ENCODE measurements at places on chromosomes 1 and 21.

GRCh38 chr1:39391691-39392679, 99.5 kb upstream of the BMP8A start:
- no peak for DNase-seq

GRCh38 chr1:244854166-244854565, 10.2 kb downstream of the HNRNPU start:
- no peak for DNase-seq

- peak; percentile 44 for DNase-seq
Observed at GRCh38 chr1:227961651-227962466, 14.1 kb upstream of the WNT9A start.

- no peak for DNase-seq
Observed at GRCh38 chr1:9397997-9398526, 105.4 kb downstream of the SPSB1 start.

- DNase-seq = no peak
Observed at GRCh38 chr1:167196166-167196565, 24.5 kb upstream of the POU2F1 start.

DNA sequence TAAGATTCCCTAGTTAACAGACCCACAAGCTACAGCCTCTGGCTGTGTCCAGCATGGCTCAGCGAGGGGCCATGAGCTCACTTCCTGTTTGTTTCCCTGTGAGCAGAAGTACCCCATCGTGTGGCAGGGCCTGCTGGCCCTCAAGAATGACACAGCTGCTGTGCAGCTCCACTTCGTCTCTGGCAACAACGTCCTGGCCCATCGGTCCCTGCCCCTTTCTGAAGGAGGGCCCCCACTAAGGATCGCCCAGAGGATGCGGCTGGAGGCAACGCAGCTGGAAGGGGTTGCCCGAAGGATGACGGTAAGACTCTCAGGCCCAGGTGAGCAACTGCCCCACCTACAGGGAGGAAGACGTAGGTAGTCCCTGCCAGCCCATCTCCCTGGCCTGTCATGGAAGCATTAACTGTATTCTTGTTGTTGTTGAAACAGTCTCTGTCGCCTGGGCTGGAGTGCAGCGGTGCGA, 38.2 kb downstream of the ZBTB17 start:
- DNase-seq = peak; percentile 67

DNA sequence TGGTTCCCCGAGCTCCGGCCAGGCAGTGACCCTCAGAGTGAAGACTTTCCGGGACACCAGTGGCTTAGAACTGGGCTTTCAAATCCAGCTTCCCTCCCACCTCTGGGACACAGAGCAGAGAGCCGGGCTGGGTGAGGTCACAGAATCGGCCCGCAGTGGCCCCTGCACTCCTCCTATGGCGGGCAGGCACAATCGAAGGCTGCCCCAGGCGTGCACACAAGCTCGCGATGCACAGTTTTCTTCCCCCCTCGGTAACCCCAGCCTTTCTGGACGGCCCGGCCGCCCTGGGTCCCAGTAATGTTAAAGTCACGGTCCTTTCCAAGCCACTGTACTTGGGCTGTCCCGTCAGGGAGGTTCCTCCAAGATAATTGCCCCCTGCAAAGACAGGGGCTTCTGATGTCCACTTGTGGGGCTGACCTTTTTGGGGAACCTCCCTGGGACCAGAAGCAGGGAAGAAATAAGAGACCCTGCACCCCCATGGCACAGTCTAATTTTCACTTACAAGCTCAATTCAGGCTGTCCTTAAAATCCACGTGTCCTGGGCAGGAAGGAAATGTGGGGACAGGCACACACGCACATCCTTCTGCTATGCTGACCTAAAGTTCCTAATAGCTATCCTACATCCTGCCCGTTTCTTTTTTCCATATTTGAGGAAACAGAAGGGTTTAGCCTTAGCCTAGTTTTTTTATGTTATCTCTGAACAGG, 13.7 kb downstream of the TFF3 start:
- DNase-seq = peak; percentile 67

- DNase-seq = peak; percentile 88
Observed at GRCh38 chr1:56578138-56578962, 1.0 kb downstream of the PLPP3 start.

DNA sequence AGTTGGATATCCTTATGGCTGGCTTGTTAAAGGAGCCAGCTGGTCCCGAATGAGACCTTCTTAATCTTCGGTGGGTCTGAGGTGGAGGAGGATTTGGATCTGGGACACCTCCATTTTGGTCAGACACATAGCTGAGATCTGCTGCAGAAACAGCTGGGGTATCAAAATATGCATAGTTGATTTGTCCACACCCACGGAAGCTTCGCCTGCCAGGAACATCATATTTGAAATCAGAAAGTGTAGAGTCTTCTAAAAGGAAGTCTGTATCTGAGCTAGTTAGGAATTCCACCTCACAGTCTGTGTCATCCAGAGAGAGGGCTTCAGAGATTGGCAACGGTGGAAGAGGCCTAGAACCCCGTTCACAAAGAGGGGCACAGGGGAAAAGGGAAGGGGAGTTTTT, 12.3 kb downstream of the ERRFI1 start:
- no peak for DNase-seq

DNA sequence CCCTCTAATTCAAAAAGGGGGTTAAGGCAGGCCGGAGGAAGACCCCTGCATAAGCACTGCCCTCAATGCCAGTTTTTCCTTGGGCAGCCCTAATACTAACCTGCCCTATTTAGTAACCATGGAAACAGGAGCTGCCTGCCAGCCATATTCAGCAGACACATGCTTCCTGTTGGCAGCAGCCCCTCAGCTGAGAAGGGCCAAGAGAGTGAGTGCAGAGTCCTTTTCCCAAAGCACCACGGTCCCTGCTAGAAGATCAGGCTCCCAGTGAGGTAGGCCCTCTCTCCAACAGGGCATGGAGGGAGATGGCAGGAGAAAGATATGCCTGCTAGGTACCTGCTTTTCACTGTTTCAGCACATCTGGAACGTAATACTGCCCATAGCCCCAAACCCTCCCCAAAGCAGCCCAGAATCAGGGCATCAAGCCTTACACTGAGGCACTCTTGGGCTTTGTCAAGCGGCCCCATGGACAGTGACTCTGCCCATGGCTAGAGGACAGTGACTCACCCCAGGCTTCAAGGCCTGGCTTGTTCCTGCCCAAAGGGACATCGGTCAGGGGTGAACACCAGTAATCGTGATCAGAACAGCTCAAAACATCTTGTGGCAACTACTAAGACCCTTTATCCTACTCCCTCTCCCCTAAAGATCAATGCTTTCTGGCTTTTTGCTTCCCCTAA, 64.5 kb downstream of the BCAR3 start:
- DNase-seq = no peak

DNA sequence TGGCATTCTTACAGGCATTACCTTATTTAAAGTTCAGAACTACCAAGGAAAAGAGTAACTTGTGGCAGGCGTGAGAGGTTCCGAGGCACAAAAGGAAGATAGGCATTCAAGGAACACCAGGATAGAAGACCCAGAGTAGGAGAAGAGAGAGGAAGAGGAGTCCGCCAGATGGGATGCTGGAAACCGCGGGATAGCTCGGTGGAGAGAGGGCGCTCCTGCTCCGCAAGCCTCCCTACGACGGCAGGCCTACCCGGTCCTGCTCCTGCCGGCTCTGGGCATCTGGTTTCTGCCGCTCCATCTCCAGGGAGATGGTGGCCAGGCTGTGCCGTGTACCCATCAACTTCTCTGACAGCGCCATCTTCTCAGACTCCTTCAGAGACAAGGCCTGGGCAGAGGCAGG, 5.4 kb upstream of the NBPF1 start:
- DNase-seq = peak; percentile 89

DNA sequence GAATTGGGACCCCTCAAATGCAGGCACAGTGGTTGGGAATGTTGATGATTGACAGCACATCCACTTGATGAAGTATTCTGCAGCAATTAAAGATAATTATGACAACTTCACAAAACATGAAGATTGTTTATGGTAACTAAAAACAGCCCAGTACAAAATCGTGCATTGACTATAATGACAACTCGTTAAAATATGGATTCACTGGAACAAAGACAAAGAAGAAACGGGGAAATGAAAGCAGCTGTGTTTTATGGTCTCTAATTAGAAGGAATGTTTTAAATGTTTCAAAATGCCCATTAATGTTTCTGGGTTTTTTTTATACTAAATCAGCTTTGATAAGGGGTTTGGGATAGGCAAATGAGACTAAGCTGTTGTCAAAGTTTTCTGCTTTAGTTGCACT, 36.1 kb downstream of the NIPAL3 start:
- no peak for DNase-seq

DNA sequence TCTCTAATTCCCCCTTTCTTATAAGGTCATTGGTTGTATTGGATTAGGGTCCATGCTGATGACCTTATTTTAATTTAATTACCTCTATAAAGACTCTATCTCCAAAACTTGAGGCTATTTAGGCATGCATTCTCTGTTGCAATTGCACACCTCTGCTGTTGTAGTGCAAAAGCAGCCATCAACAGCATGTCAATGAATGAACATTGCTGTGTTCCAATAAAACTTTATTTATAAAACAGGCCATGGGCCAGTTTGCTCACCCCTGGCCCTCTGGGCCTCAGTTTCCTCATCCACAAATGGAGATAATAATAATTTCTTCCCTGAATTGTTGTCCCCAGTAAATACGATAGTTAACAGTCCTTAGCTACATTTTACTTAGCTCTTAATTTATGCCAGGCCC, 100.4 kb upstream of the USP24 start:
- DNase-seq = no peak

DNA sequence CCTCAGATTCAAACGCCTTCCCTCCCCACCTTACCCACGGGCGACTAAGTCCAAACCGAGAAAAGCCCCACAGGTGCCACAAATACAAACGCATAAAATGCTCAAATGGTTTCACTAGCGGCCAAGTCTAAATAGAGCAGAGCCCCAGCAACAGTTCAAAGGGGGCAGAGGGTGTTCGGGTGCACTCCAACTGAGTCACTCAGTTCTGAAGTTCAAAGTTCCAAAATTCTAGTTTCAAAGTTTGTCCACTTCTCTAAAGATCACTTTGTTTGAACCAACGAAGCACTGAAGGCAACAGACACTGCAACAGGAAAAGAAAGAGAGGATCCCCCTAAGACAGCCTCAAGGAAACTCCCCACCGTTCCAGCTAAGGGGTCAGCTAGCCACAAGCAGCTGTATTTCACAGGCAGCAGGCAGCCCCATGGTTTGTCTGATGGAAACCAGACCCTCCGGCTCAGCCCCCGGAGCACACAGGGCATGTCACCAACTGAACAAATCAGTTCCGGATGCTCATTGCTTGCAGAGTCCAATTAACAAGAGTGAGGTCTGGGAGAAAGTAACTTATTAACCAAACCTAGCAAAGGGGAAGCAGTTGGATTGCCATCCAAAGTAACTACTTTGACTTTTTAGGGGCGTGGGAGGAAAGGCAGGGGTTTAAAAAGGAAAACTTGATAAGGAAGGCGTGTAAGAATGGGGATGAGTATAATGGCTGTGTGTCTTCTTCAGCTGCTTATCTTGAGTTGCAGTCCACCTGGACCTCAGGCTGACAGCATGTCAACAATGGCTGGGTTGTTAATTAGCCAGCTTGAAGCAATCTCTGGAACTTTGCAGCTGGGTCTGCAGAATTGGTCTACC, 1423.9 kb upstream of the PRMT6 start:
- no peak for DNase-seq

DNA sequence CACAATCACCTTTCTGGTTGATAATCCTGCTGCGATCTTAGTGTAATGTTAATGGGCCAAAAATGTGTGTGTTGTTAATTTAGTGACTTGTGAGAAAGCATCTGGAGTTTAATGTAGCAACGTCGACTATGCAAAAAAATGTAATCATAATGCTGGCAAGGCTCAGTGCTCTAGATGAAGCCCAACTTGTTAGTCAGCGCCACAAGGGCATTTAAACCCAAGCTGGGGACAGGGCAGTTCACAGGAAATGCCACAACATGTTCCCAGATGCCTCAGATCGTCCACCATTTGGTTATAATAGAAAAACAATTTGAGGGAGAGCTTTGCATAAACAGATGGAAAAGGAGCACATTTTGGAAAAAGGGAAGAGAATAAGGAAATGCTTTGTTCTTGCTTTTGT, 585.4 kb upstream of the PLXNA2 start:
- DNase-seq = no peak

GRCh38 chr1:46817814-46818213, 19.0 kb downstream of the CYP4B1 start:
- no peak for DNase-seq

GRCh38 chr1:24963943-24964693, 34.0 kb upstream of the RUNX3 start:
- DNase-seq = peak; percentile 60

DNA sequence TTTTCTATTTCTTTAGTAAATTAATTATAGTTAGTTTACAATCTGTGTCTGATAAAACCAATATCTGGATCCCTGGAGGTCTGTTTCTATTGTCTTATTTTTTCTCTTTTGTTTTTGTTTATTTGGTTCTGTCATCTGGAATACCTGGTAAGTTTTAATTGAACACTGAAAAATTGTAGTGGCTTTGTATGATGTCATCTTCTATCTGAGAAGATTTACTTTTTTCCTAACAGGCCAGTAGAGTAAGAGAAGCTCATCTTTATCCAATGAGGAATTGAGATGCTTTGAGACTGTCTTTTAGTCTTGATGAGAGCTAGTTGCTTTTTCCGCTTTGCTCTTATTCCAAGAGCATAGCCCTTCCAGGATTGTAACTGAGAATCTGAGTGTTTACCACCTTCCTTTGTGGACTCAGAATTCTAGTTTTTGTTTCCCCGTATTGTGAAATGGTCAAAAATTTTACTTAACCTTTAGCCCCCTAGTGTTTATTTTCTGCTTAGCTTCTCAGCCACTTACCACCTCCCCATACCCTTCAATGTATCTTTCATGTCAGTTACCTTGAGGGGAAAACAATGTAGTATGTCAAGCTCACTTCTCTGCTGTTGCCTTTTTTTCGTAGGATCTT, 25.0 kb downstream of the PTGFRN start:
- DNase-seq = no peak

DNA sequence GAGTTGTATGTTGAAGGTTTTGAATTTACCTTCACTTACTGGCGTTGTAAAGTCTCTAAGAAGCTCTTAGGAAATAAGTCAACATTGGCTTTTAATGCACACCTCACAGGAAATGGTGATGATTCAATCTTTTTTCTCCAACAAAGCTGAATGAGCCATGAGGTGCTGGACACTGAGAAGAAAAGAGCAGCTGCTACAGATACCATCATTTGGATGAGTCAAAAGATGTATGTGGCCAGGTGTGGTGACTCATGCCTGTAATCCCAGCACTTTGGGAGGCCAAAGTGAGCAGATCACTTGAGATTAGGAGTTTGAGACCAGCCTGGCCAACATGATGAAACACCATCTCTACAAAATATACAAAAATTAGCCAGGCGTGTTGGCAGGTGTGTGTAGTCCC, 3.3 kb upstream of the IL23R start:
- DNase-seq = no peak

DNA sequence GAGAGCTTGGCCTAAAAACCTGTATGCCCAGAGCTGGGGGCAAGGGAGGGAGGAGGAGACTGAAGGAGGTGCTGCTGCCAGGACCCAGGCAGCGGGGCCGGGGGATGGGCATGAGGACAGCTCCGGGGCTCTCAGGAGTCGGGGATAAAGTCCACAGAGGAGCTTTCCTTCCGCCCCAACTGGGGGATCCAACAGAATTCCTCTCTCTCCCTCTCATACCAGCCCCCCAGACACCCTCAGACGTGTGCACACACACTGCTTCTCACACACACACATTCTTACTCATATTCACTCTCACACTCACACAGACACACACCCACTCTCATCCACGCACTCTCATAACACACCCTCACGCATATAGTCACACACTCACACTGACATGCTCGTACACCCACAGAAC, 39.1 kb downstream of the SYF2 start:
- no peak for DNase-seq

All from posterior vena cava (tissue), 2 donors.